ENCODE measurements at places on chromosomes 1 and 21.

DNA sequence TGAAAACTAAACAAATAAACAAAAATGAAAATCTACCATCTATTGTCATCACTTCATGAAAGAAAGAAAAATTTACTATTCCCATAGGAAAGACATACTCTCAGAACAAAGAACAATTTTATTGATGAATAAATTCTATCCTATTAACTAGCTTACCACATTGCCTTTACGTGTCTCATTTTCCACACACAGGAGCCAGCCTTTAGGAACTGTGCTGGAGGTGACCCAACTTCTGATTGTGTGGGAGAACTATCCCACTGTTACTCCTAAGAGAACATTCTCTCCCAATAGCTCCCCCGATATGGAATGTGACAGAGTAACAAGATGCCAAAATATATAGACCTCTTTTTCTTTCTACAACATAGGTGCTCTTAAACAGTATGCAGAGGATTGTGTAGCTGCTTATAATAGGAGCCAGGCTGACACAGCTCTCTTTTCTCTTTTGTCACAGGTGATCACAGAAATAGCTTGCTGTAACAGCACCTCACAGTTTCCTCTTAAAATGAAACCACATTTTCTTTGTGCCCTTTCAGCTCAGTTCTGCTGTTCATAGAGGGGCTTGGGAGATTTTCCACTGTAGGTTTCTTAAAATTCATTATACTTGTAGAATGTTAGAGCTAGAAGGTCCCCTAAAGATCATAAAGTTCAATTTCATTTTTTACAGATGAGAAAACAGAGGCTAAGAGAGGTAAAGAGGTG lies 35.5 kb downstream of the C21orf91 start:
- DNase-seq, result peak; percentile 26

GRCh38 chr1:89279011-89279466 lies 6.4 kb upstream of the GBP5 start:
- DNase-seq, result no peak

DNA sequence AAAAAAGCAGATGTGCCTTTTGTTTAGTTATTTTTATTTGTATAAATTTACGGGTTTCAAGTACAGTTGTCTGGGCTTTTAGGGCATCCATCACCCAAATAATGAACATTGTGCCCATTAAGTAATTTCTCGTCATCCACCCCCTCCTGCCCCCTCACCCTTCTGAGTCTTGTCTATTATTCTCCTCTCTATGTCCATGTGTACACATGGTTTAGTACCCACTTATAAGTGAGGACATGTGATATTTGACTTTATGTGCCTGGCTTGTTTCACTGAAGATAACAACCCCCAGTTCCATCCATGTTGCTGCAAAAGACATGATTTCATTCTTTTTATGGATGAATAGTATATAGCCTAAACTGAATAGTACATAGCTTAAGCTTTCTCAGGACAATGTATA lies 189.2 kb downstream of the ZP4 start:
- no peak for DNase-seq

DNA sequence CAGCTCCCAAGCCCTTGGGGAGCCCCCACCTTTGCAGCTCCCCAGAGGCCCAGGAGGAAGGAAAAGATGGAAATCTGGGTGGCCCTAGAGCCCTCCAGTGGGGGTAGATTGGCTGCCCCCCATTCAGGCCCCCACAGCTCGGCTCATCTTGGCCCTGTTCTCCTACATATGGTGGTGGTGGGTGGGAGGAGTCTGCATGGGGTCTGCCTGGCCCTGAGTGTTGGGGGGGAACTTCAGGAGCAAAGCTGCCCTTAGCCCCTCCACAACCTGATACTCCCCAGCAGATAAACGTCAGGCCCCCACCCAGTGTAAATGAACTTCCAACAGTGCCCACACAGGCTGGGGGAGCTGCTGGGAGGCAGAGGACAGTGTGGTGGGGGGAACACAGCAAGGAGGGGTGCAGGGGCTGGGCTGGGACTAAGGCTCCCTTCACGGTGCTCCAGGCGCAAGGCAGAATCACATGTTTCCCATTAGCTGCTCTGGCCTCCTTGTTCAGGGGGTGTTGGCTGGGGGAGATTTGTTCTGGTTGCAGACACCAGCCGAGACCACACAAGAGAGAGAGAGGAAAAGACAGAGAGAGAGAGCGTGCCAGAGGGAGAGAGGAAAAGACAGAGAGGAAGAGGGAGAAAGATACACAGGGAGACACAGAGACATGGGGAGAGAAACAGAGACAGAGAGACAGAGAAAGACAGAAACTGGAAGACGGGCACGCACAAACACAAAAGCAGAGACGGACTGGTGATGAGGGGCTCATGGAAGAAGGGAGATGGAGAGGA lies 42.6 kb downstream of the AHDC1 start:
- no peak for DNase-seq

- no peak for DNase-seq
These were observed 9.6 kb downstream of the EVA1C start for GRCh38 chr21:32422064-32422463.

DNA sequence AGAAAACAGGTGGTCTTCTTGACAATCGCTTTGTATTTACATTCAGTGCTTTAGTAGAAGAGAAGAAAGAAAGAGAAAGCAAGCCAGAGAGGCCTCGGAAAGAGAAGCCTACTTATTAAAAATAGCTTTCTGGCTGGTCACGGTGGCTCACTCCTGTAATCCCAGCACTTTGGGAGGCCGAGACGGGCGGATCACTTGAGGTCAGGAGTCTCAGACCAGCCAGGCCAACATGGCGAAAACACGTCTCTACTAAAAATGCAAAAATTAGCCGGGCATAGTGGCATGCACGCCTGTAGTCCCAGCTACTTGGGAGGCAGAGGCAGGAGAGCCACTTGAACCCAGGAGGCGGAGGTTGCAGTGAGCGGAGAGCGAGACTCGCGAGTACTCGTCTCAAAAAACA lies 1.8 kb upstream of the SLC19A2 start:
- DNase-seq, result no peak

DNA sequence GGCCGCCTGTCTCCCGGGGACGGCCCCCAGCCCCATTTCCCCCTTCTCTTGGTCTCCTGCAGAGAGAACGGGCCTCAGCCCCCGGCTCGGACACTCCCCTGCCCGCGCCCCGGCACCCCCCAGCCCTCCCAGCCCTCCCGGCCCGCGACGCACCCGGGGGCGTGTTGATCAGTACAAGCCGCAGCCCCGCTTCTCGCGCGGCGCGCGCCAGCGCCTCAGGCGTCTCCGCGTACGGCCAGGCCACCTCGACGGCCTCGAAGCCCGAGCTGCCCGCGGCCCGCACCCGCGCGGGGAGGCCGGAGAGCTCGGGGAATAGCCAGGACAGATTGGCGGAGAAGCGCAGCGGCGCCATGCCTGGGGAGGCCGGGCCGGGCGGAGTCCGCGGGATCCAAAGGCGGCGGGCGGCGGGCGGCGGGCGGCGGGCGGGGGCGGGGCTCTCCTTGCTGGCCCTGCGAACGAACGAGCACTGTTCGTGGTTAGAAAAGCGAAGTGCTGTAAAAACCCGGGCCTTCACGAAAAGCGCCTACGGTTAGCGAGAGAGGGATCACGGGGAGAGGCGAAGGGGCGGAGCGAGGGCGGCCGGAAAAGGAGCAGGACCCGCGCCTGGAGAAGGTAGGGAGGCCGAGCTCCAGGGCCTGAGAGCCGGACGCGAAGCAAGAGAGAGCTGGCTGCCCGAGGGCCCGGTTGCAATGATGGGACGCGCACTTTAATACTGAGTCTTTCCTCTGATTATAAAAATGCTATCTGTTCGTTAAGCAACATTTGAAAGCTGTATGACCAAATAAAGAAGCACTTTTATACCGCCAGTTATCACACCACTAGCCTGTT lies at the start of gene HYI:
Gene HYI (minus strand): TSS at position 490 of the 828 bp plus-strand sequence. CDS start 138 bp downstream, at position 352.
- peak; percentile 13 for DNase-seq

DNA sequence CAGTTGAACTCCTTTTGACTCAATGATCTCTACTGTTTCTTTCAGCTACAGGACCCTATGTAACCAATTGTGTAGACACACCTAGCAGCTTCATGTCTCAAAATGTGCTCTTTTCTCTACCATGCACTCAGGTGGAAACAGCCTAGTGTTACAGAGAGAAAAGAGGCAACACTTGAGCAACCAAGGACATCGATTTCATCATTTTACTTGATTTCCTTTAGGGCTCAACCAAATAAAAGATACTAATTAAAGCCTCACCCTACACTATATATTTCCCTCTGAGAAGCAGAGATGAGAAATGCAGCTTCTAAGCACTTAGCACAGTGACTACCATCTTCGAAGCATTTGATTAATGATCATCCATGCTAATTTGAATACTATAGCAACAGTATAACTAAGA lies 55.1 kb downstream of the PTGER3 start:
- DNase-seq, result no peak

DNA sequence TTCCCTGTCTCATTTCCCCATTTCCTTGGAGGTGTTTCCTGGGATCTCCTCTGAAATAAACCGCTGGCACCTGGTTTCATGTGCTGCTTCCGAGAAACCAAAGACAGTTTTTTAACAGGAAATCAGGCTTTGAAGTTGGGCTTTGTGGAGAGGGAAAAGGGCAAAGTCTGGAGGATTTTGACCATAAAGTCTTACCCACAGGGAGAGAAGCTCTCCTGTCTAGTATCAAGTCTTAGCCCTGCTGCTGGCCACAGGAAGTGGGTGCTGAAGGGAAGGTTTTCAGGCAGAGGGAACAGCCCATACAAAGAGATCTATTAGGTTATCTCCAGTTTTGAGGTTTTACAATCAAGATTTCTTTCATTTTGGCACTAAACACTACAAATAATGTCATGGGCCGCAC lies 29.3 kb downstream of the SLC5A9 start:
- no peak for DNase-seq

DNA sequence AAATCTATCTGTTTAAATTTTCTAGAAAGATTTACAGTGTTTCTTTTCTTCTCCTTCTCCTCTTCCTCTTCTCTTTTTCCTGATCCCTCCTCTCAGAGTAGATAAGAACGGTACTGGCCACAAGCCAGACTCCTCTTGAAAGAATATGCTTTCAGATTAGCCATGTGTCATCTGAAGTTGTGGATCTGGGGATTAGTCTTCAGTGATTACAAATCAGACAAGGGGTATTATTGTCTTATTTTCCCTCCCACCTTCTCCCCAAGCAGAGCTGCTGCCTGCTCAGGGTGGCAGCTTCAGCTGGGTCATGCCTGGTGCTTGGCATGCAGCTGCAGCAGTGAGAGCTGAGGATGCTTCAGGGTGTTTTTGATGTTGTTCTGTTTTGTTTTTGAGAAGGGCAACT lies 42.7 kb downstream of the SGIP1 start:
- no peak for DNase-seq

All from activated CD8-positive, alpha-beta memory T cell treated with anti-CD3 and anti-CD28 coated beads for 4 hours (primary cell).